Activated CD4-positive, alpha-beta T cell treated with anti-CD3 and anti-CD28 coated beads for 36 hours (primary cell): ENCODE measurements at places on chromosomes 1 and 21. TPM values are rescaled to one million over a fixed set of nuclear protein-coding genes. Genes with fewer than 3 reads are reported as not detected.

Gene SPRR4
- total RNA-seq: not detected

Gene SPRR2B
- not detected for total RNA-seq

Gene NTPCR
- total RNA-seq: 37.4 TPM

Gene HES3
- total RNA-seq: not detected

Gene TCEA3
- 6.8 TPM for total RNA-seq

Gene CELA2A
- total RNA-seq: not detected

Gene CCT3
- 406 TPM for total RNA-seq

Gene ACTL8
- total RNA-seq: 0.09 TPM

Gene CLSTN1
- 34.9 TPM for total RNA-seq

Gene TFB2M
- total RNA-seq: 14.1 TPM

Gene HNRNPCL2
- total RNA-seq: not detected

Gene LCE2C
- not detected for total RNA-seq

Gene KIF26B
- total RNA-seq: 0.23 TPM

Gene MPL
- total RNA-seq: not detected

Gene RASAL2
- not detected for total RNA-seq

Gene DDR2
- total RNA-seq: 0.21 TPM

Gene SH2D2A
- total RNA-seq: 211 TPM

Gene PPIAL4G
- total RNA-seq: 0.05 TPM

Gene DNMT3L
- total RNA-seq: not detected

Gene RORC
- 3.9 TPM for total RNA-seq

Gene ARPC5
- total RNA-seq: 165 TPM

Gene OR2T35
- total RNA-seq: not detected

Gene PADI1
- not detected for total RNA-seq

Gene MSTO1
- 62.1 TPM for total RNA-seq

Gene TRPM2
- 1.7 TPM for total RNA-seq

Gene PRR9
- not detected for total RNA-seq

Gene S100A16
- total RNA-seq: not detected

Gene IVL
- total RNA-seq: 0.07 TPM

Gene CRNN
- total RNA-seq: not detected

Gene CRYAA
- total RNA-seq: not detected

Gene AMY2B
- 3.6 TPM for total RNA-seq

Gene F5
- total RNA-seq: 57.8 TPM

Gene HLX
- 0.23 TPM for total RNA-seq

Gene INKA2
- 0.25 TPM for total RNA-seq

Gene CHRNB2
- 0.07 TPM for total RNA-seq

Gene TRIM67
- total RNA-seq: not detected

Gene LCE1B
- not detected for total RNA-seq

Gene KMO
- not detected for total RNA-seq

Gene SH3D21
- 26.2 TPM for total RNA-seq

Gene CCDC181
- total RNA-seq: 0.14 TPM

Gene S100A2
- 7.0 TPM for total RNA-seq

Gene COL11A1
- total RNA-seq: not detected

Gene PADI3
- total RNA-seq: not detected

Gene EFNA4
- 6.5 TPM for total RNA-seq

Gene TFF1
- not detected for total RNA-seq

Gene SDE2
- 15.0 TPM for total RNA-seq

Gene EDARADD
- 4.5 TPM for total RNA-seq

Gene MRPL24
- total RNA-seq: 81.9 TPM

Gene RIIAD1
- total RNA-seq: not detected

Gene SORT1
- 0.55 TPM for total RNA-seq
